D721Med (cell line): ENCODE measurements at places on chromosomes 5 and 9.

GRCh38 chr5:133627180-133627579 is 14.8 kb upstream of the FSTL4 start:
- no peak for DNase-seq

DNA sequence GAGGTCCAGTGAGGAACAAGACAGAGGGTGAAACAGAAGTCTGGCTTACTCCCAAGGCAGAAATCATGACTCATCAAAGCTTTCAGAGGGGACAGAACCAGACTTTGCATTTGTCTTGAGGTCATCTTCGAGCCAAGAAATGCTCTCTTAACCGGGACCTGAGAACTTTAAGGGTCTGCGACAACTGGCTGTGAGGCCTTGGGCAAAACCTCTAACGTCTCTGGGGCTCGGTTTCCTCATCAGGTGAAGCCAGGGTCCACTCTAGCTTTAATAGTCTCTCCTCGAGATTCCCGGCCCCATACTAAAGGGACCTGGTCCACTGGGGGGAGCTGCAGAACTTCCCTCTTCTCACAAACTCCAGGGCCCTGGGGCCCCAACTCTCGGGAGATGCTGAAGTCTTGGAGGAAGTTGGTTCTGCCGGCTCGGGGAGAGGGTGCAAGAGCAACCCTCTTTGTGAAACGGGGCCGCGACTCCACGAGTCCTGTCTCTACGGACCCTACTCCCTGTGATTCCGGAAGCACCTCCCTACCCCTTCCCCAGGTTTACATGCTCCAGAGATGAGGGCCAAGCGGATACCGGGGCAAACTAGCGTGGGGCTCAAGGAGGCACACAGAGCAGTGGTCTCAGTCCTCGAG is 2.6 kb downstream of the GLIS3 start:
- DNase-seq, result no peak

DNA sequence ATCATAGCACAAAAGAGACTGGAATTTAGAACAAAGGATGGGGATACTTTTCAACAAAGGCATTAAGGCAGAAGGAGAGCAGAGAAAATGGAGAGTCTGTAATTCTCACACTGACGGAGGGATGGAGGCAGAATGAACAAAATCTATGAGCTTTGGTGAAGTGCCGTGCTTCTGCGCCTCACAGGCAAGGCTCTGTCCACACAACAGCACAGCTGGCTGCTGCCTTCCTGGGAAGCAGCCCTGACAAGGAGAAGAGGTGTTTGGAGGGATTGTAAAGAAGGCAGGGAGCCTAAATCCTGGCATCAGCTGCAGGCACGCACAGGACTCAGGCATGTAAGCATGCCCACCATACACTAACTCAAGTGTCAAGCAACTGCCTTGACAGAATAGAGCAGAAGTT is 485.2 kb upstream of the KIF2A start:
- no peak for DNase-seq

GRCh38 chr5:26572480-26572879 is 465.9 kb downstream of the CDH9 start:
- DNase-seq, result no peak

DNA sequence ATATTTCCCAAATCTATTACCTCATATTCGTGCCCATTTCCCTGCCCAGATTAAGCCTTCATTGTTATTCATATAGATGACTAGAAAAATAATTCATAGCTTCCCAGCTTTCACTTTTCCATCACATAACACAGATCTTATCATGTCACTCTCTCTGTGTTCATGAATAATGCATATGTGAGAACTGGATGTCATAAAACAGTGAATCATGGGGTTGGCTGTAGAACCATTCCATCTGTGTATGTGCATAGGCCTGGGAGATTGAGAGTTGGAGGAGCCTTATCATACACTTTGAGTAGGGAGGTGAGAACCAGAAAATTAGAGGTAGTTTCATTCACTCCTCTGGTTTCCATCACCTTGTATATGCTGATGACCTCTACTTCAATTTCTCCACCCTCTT is 73.9 kb upstream of the RANBP6 start:
- DNase-seq, result no peak

- no peak for DNase-seq
Measured at GRCh38 chr9:107213561-107214028, 69.5 kb upstream of the RAD23B start.

DNA sequence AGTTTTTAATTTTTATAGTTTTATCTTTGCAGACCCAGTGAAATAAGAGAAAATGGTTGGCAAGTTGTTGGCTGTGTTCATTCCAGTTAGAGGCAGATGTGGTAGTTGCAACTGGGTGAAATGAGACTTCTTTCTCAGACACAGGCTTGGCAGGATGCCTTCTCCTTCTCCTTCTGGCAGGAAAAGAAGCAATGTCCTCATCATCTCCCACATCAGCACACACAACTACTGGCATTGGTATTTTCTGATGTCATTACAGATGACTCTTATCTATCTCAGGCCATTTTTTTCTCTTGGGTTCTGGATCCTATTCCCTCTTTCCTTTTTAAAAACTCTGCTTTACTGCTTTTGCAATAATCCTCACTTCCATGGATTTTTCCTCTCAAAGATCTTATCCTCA is 103.3 kb upstream of the EDIL3 start:
- no peak for DNase-seq

GRCh38 chr5:75620184-75620959 is 9.1 kb downstream of the ANKDD1B start:
- no peak for DNase-seq

- DNase-seq, result no peak
Measured at GRCh38 chr5:108867656-108868055, 120.0 kb downstream of the FER start.

- no peak for DNase-seq
Measured at GRCh38 chr5:171634511-171634910, 151.1 kb upstream of the SMIM23 start.

DNA sequence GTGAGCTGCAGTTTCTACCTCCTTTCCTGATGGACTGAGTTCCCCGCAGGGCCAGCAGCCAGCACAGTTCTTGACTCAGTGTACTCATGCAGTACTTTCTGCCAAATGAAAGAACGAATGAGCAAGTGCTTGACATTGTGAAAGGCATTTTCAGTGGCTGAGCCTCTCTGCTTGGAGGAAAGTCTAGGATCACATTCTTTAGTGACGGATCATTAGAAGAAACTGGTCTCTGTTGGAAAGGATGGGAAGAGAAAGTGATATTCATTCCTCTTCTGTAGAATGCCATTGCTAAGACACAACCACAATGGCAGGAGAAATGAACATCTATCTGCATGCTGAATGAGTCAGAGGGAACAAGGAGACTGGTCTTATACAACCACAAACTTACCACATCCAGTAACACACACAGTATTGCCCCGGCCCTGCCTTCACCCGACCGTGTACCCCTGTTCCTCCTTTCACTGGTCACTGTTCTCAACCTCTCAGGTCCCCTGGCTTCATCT is 206.9 kb downstream of the CRB2 start:
- no peak for DNase-seq

DNA sequence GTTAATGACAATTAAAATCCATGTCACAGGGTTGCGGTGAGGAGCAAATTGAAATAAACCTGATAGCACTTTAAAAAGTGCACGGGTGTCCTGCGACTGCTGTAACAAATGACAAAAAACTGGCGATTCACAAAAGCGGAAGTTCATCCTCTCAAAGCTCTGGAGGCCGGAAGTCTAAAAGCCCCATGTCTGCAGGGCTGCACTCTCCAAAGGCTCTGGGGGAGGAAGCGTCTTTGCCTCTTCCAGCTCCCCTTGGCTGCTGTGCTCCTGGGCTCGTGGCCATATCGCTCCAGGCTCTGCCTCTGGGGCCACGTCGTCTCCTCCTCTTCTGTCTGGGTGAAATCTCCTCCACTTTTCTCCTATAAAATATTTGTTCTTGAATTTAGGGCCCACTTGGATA is 273.9 kb upstream of the IRX2 start:
- no peak for DNase-seq

DNA sequence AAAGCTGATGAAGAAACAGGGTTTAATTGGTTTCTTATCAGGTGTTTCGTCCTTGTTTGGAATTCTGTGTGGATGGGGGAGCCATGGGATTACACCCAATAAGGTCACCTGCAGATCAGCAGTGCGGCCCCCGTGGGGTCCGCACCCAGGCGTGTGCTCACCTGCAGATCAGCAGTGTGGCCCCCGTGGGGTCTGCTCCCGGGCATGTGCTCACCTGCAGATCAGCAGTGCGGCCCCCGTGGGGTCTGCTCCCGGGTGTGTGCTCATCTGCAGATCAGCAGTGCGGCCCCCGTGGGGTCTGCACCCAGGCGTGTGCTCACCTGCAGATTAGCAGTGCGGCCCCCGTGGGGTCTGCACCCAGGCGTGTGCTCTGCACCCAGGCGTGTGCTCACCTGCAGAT is 41.7 kb upstream of the CEP72 start:
- DNase-seq, result no peak

GRCh38 chr5:138666226-138666742 is 86.9 kb upstream of the CTNNA1 start:
- DNase-seq, result no peak

GRCh38 chr5:164175083-164175482 is 669.7 kb downstream of the MAT2B start:
- DNase-seq, result no peak

DNA sequence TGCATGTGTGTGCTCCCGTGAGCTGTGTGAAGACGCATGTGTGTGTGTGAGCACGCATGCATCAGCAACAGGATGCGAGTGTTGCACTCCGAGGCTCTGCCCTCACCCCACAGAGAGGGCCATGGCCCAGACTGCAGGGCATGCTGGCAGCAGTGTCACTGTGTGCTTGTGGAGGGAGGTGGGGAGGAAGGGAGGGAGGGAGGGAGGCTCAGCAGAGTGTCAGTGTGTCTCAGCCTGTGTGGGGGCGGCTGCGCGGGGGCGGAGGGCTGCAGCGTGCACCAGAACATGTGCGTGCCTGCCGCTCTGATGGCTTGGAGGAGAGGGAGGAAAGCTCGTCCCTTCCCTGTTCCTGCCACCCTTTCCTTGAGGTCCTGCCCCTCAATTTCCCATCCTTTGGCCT is 5.3 kb downstream of the CAMK2A start:
- DNase-seq, result no peak

- no peak for DNase-seq
Measured at GRCh38 chr5:116475338-116475737, 99.3 kb downstream of the SEMA6A start.

DNA sequence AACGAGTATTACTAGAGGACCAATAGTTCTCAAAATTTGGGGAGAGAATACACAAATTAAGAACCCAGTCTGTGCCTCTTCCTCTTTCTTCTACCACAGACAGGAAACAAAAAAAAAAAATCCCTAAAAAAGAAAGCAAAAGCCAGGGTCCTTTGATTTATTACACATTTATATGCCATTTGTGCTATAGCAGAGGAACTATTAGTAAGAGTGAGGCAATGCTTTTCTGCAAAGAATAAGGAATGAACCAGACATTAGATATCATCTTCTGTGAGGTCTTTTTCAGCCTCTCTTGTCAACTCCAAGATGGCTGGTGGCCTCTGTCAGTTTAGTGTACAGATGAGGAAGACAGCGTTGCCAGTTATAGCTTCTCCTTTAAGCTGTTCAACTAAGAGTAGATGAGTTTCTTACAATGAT is 127.6 kb downstream of the RFX3 start:
- DNase-seq, result no peak

- DNase-seq, result no peak
Measured at GRCh38 chr9:15867988-15868387, 315.1 kb downstream of the CCDC171 start.

DNA sequence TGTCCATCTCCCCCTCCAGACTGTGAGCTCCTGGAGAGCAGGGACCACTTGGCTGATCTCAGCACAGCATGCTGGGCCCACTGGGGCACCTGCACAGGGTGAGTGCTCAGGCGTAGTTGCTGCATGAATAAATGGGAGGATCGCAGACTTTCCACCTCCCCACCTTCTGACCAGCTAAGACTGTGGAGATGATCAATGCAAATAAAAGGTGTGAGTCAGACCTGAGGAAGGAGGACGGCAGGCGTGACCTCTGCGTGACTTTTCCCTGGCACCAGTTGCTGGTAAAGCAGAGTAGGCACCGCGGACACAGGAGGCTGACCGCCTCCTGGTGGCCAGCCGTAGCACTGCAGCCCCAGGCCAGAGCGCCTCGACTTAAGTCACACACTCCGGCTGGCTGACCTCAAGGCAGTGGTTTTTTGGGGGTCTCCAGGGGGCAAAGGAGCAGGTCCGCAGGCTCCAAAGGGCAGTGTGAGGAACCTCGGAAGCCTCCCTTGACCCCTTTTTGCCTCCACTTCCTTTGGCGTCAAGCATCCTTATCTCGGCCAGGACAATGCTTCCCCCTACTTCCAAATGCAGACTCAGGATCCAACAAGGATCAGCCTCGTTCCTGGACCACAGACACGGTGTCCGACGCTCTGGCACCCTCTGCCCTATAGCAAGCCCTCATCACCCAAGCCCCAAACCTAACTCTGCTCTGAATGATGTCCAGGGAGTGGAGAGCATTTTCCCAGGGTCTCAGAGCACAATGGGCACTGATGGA is 12.7 kb upstream of the TDRD7 start:
- DNase-seq, result peak; percentile 53

DNA sequence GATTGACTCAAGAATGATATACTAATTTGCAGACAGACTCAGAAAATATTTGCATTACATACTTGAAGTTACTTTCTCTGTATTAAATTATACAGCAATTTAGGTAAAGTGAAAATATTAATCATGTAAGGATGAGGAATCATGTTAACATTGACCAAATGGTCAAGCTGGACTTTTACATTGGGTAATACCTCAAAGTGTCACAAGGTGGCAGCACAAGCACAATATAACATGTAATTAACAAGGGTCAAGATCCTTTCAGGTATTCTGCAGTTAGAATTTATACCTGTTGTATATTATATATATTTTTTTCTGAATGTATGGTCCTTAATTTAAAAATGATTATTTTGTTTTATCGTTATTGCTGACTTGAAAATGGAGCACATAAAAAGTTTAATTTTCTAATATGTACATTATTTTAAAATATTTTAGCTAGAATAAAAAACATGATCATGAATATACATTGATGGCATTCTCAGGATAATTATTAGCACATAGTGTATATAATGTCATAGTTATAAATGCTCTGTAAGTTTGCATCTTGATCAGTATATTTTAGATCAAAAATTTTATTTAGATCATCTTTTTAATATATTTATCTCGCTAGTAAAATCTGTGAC is 8.6 kb downstream of the HAPLN1 start:
- DNase-seq, result no peak

DNA sequence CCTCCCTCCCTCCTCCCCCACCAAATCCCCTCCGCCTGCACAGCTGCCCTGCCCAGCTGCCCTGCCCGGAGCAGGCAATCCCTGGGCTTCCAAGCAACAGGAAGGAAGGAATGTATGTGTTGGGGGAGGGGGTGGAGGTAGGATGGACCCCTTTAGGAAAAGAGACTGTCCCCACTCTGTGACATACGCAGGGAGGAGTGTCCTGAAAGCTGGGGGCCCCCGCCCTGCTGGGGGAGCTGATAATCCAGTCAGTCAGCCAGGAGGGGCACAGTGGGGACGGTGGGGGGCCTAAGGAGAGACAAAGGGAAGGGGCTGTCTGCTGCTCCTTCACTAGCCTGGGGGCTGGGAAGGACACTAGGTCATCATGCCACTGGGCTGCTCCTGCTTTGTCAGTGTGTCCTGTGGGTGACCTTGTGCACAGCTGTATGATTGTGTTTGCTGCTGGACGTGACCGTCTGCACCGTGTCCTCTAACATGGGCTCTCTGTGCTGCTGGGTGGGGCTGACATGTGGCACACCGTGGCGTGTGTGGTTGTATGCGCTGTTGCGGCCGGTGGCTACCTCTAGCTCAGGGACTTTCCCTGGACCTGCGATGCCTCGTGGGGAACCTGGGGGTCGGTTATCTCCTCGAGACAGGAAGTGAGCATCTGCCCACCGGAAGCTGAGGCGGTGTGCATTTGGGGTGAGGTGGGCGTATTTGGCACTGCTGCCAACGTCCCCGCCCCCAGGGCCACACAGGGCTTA is 3.0 kb downstream of the N4BP3 start:
- DNase-seq, result no peak

GRCh38 chr5:151643388-151643787 is 43.3 kb downstream of the SPARC start:
- no peak for DNase-seq
